A549 (cell line): ENCODE measurements at places on chromosomes 7 and 10. TPM values are rescaled to one million over a fixed set of nuclear protein-coding genes. Genes with fewer than 3 reads are reported as not detected.

SLC18A3 gene
- not detected in 3 replicates for polyA plus RNA-seq

ZNF425 gene
- 1.6 to 2.2 TPM (median 1.6 TPM) in 3 replicates for polyA plus RNA-seq

GJD4 gene
- 0.05 TPM in 1 of 3 replicates, not detected in the others for polyA plus RNA-seq

NAT16 gene
- polyA plus RNA-seq, result 0.07 to 0.12 TPM in 2 of 3 replicates, not detected in the other

GRID1 gene
- polyA plus RNA-seq, result 0.10 to 0.14 TPM (median 0.12 TPM) in 3 replicates

MSS51 gene
- polyA plus RNA-seq, result 0.47 to 0.53 TPM (median 0.49 TPM) in 3 replicates

LRRC17 gene
- polyA plus RNA-seq, result 0.05 to 0.17 TPM in 2 of 3 replicates, not detected in the other

MET gene
- 65.1 to 77.9 TPM (median 72.3 TPM) in 3 replicates for polyA plus RNA-seq

CHPF2 gene
- 24.7 to 29.6 TPM (median 28.0 TPM) in 3 replicates for polyA plus RNA-seq

SMKR1 gene
- polyA plus RNA-seq, result 13.2 to 15.2 TPM (median 13.6 TPM) in 3 replicates

PITX3 gene
- polyA plus RNA-seq, result 0.09 TPM in 1 of 3 replicates, not detected in the others

KCNH2 gene
- polyA plus RNA-seq, result 0.41 to 0.45 TPM (median 0.41 TPM) in 3 replicates

ARHGEF35 gene
- 0.71 to 1.3 TPM (median 1.2 TPM) in 3 replicates for polyA plus RNA-seq

BAMBI gene
- polyA plus RNA-seq, result 23.2 to 26.1 TPM (median 25.6 TPM) in 3 replicates

GNGT1 gene
- polyA plus RNA-seq, result not detected in 3 replicates

RPA3 gene
- polyA plus RNA-seq, result 95.1 to 101 TPM (median 97.2 TPM) in 3 replicates

TAS2R4 gene
- 0.21 to 0.30 TPM (median 0.22 TPM) in 3 replicates for polyA plus RNA-seq

CALML5 gene
- not detected in 3 replicates for polyA plus RNA-seq

OGDH gene
- 35.8 to 38.8 TPM (median 37.7 TPM) in 3 replicates for polyA plus RNA-seq

CACNB2 gene
- not detected in 3 replicates for polyA plus RNA-seq

CALN1 gene
- polyA plus RNA-seq, result not detected in 3 replicates

AOAH gene
- polyA plus RNA-seq, result not detected in 3 replicates

FKBP6 gene
- not detected in 3 replicates for polyA plus RNA-seq

WNT8B gene
- polyA plus RNA-seq, result 0.04 to 0.05 TPM in 2 of 3 replicates, not detected in the other

PRR15 gene
- polyA plus RNA-seq, result 0.88 to 2.5 TPM (median 1.9 TPM) in 3 replicates

UNC5B gene
- 0.14 to 0.26 TPM (median 0.16 TPM) in 3 replicates for polyA plus RNA-seq

COBL gene
- polyA plus RNA-seq, result 1.5 to 1.7 TPM (median 1.5 TPM) in 3 replicates

H2BK1 gene
- not detected in 3 replicates for polyA plus RNA-seq

EN2 gene
- 0.51 to 0.62 TPM (median 0.54 TPM) in 3 replicates for polyA plus RNA-seq

GPR85 gene
- not detected in 3 replicates for polyA plus RNA-seq

MORN4 gene
- 8.3 to 10.9 TPM (median 8.9 TPM) in 3 replicates for polyA plus RNA-seq

DGKB gene
- not detected in 3 replicates for polyA plus RNA-seq

WEE2 gene
- polyA plus RNA-seq, result not detected in 3 replicates

EPHA1 gene
- not detected in 3 replicates for polyA plus RNA-seq

KRIT1 gene
- polyA plus RNA-seq, result 30.8 to 34.3 TPM (median 33.2 TPM) in 3 replicates

LRRC18 gene
- polyA plus RNA-seq, result not detected in 3 replicates

ADAM22 gene
- polyA plus RNA-seq, result 0.29 to 0.53 TPM (median 0.52 TPM) in 3 replicates

SPDYE2 gene
- polyA plus RNA-seq, result not detected in 3 replicates

ACSM6 gene
- not detected in 3 replicates for polyA plus RNA-seq

GOLGA7B gene
- 0.98 to 1.5 TPM (median 1.4 TPM) in 3 replicates for polyA plus RNA-seq

ANXA7 gene
- polyA plus RNA-seq, result 96.0 to 98.0 TPM (median 96.2 TPM) in 3 replicates

ELMO1 gene
- 2.3 to 3.2 TPM (median 2.6 TPM) in 3 replicates for polyA plus RNA-seq

PDE6C gene
- polyA plus RNA-seq, result not detected in 3 replicates

ADRA2A gene
- polyA plus RNA-seq, result not detected in 3 replicates

ZNF727 gene
- polyA plus RNA-seq, result not detected in 3 replicates

NRG3 gene
- not detected in 3 replicates for polyA plus RNA-seq

PIP gene
- not detected in 3 replicates for polyA plus RNA-seq

NPSR1 gene
- not detected in 3 replicates for polyA plus RNA-seq

TAC1 gene
- not detected in 3 replicates for polyA plus RNA-seq

TUBB8 gene
- not detected in 3 replicates for polyA plus RNA-seq

SNCG gene
- 7.4 to 9.9 TPM (median 8.4 TPM) in 3 replicates for polyA plus RNA-seq
